ENCODE measurements at places on chromosomes 6 and 20.

DNA sequence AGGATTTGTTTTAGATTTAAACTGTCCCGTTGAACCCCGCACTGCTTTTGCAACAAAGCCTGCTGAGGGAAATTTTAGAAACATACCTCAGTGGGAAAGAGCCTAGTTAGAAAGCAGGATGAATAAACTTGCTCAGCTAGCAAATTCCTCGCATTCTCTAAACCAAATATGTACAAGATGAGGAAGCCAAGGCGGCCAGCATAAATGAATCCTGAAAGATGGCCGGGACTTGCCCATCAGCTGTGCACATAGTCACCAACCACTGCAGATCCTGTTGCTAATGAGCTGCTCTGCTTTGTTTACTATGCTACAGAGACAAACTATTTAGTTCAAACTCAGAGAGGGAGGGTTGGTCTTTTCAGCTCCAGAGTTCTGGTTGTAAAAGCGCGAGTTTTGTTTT is 49.0 kb downstream of the TMEM170B start:
- DNase-seq, result no peak

DNA sequence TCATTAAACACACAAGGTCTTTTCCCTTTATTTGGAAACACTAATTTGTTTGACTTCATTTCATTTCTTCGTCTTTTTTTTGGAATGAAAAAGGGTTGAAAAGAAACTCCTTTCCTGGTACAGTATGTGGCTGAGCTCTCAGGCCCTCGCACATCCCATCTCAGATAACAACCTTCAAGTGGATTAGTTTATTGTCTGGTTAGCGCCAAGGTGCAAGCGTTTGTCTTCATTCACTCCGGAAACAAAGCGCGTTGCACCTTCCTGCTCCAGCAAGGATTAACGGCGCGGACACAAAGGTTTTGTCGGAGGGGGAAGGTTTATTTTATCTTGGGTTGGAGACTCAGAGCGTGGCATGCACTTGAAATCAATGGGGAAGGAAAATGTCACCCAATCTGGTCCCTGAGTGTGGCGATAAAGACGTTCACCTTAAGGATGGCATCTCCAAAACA is 5.3 kb upstream of the NKX2-2 start:
- DNase-seq, result no peak

GRCh38 chr6:159321267-159321666 is 152.1 kb downstream of the FNDC1 start:
- no peak for DNase-seq

GRCh38 chr20:15236812-15237211 is 899.4 kb upstream of the FLRT3 start:
- DNase-seq, result peak; percentile 22

DNA sequence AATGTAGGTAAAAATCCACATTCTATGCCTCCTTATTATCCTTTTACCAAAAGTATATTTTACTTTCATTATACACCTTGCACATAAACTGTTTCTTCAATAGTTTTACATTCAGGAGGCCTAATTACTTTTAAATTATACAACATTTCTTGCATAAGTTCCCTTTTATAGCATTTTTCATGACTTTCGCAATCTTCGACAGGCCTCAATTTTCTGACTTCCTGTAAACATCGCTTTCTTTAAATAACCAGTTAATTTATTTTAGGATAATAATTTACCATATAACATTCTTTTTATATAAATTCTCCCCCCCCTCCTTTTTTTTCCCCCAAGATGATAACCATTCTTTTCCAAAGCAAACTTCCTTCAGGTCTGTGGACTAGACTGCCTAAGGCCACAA is 9.2 kb downstream of the SLC35A1 start:
- no peak for DNase-seq

GRCh38 chr6:137581019-137581707 is 87.0 kb upstream of the OLIG3 start:
- no peak for DNase-seq

DNA sequence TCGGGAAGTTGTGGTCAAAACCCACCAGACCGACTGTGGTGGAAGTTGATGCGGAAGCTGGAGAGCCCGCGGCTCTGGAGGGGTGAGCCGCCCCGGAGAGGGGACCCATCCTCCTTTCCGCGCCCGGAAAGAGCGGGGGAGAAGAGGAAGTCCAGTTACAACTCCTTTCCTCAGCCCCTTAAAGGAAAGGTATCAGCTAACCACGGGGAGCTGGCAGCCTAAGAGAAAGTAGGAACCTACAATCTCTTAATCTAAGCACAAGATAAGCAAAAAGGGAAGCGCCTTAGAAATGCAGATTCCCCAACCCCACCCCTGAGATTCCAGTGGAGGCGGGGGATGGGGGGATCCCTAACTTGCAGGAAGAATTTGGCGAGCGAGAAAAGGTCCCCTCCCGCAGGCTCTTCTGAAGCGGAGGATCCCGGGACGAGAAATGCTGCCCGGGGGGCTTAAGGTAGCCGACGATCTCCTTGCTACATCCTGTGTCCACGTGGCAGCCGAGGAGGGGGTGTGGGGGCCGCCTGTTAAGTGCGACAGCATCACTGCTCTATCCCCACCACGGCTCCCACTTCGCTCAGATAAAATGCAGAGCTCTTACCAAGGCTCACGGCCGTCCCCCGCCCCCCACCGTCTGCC is 87.5 kb downstream of the ZFP64 start:
- DNase-seq, result no peak

- no peak for DNase-seq
Observed at GRCh38 chr6:5208057-5208456, 52.7 kb downstream of the LYRM4 start.

DNA sequence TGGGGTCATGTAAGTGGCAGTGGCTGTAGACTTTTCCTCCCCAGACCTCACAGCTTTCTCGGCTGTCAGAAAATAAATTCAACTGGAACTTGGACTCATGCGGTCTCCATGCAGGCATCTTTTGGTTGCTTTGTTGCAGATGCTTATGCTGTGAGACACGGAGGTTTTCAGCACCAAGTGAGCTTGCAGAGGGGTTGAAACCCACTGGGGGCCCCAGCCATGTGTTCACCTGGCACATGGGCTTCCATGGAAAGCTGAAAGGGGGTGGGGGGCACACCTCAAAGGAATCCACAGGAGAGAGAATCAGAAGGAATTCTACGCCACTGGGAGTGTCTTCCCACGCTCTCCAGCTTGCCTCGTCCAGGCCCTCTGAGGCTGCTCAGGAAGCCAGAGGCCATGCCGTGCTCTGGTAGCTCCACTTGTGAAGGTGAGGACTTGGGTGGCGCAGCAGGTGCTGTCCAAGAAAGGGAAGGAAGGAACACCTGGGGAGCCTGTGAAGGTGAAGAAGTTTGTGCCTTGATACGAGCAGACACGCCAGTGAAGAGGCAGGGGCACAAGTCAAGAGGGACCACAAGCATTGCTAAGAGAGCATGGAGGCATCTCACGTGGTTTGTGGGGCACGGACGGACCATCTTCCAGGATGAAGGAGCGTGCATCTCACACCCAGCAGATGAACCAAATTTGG is 134.3 kb upstream of the PMEPA1 start:
- no peak for DNase-seq

- no peak for DNase-seq
Observed at GRCh38 chr20:3311623-3312022, 72.6 kb upstream of the SLC4A11 start.

DNA sequence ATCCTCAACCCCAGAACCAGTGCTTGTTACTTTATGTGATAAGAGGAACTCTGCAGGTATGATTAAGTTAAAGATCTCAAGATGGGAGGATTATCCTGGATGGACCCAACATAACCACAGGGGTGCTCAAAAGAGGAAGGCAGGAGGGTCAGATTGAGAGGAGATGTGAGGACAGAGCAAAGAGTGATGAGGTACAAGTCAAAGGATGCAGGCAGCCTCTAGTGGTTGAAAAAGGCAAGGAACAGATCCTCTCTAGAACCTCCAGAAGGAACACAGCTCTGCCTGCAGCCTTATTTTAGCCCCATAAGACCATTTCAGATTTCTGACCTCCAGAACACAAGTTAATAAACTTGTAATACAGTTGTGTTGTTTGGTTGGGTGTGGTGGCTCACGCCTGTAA is 41.2 kb downstream of the PDSS2 start:
- DNase-seq, result peak; percentile 19

DNA sequence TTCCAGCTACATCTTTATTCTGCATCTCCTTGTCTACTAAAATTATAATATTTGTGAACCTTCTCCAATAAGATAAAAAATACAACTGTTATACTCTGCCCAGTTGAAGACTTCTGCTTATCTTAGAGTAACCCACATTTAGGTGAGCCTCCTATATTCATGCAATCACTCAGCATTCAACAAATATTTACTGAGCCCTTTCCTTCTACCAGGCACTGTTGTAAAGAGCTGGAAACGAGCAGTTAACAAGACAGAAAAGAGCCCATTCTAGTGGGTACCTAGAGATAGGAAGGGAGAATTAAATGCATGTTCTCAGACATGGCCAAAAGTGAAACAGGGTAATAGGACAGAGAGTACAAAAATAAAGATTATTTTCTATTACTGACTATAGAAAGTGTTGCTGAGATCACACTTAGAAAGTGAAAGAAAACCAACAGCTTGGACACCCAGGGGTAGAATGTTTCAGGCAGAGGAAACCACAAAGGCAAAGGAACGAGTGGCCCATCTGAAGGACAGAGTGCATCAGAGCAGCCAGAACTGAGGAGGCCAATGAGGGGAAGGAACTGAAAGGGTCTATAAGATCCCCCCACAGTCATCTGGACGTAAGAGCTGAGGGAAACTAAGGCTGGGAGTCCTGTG is 50.8 kb upstream of the SMLR1 start:
- peak; percentile 53 for DNase-seq

DNA sequence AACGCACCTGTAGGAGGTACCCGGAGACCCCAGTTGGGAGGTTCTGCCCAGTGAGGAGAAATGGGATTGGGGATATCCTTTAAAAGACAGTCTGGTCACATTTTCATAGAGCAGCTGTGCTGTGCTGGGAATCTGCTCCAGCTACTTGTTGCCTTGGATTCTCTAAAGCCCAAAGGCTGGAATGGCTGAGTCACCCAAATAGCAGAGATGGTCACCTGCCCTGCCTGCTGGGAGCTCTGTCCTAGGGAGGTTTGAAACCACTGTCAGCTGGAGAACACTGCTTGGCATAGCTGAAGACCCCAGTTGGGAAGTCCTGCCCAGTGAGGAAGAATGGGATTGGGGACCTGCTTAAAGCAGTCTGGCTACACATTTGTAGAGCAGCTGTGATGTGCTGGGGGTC is 34.8 kb upstream of the TFB1M start:
- DNase-seq, result no peak

DNA sequence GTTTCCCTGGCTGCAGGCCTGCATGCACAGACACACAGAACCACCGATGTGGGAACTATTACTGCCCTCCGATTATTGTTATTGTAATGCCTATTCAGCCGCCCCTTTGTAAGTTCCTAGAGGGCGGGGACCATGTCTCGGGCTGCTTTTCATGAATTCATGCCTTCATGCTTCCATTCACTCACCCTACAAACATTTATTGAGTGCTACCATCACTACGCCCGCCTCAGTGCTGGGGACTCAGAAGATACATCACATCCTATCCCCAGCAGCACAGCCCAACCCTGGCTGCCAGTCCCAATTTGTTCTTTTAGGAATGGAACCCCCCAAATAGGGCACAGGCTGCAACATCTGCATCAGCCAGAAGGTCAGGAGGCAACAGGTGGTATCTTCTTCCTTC is 75.9 kb downstream of the FOXA2 start:
- no peak for DNase-seq

DNA sequence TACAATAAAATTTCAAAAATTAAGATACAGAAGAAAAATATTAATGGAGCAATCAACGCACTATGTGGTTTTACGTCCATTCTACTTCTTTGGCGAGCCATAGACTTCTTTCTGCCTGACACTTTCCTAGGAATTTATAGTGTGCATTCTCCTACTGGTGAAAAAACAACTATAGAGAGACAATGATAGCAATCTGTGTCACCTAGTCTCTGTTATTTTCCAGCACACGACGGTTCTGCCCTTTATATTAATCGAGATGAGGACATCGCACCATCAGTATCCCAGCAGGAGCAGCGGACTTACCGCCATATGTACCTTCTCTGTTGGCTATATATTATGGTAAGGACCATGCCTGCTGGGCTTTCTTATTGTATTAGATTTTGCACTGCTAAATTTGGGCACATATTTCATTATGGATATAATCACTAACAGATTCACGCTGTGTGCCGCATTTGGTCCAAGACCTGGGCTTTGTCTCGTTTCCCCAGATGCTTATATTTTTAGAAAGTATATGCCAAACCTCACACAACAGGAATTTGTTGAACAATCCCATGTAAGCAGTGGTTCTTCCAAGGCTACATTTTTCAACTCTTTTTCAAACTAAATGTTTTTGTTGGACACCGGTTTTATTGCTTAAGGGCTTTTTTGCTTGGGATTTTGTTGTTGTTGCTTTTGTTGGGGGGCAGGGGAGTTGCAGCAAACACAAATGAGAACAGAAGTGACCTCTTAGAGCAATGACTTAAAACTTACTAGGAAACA is 166.4 kb downstream of the ADAT2 start:
- no peak for DNase-seq

All from GM13977 (cell line).